ENCODE measurements at places on chromosomes 4 and X. TPM values are rescaled to one million over a fixed set of nuclear protein-coding genes. Genes with fewer than 3 reads are reported as not detected.

Gene TMEM150C
- total RNA-seq: not detected

Gene TMSB15B
- total RNA-seq: 1.0 TPM

Gene MID2
- total RNA-seq: 10.2 TPM

Gene PQBP1
- 86.6 TPM for total RNA-seq

Gene AFP
- total RNA-seq: not detected

Gene EMCN
- total RNA-seq: 3.5 TPM

Gene SOWAHB
- total RNA-seq: 11.6 TPM

Gene MAGEA9B
- total RNA-seq: not detected

Gene NLRP2B
- not detected for total RNA-seq

Gene FHDC1
- total RNA-seq: 32.8 TPM

DNA sequence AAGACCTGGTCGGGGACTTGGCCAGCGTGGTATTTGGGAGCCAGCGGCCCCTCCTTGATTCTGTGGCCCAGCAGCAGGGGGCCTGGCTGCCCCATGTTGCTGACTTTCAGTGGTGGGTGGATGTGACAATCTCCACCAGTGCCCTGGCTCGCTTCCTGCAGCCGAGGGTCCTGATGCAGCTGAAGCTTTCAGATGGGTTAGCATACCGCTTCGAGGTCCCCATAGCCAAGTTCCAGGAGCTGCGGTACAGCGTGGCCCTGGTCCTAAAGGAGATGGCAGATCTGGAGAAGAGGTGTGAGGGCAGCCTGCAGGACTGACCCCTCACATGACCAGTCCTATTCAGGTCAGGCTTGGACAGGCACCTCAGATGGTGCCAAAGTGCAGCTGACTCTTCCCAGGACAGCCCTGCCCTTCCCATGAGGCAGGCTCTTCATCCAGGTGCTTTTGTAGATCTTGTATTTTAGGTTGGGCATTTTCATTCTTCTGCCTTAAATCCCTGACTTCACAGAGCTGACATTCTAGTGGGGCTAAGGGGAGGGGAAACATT is 15.1 kb downstream of the LNX1 start:
- no peak for DNase-seq

DNA sequence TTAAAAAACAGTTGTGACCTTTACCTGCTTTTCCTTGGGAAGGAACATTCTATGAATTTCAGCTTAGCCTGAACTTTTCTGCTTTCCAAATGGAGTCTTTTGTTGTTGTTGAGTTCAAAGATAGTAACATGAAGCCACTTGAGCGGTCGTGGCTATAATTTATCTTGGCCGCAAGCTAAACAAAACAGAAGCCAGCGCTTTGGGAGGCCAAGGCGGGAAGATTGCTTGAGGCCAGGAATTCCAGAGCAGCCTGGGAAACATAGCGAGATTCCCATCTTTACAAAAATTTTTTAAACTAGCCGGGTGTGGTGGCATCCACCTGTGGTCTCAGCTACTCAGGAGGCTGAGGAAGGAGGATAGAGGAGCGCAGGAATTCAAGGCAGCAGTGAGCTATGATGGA is 29.9 kb downstream of the TKTL1 start:
- no peak for DNase-seq

DNA sequence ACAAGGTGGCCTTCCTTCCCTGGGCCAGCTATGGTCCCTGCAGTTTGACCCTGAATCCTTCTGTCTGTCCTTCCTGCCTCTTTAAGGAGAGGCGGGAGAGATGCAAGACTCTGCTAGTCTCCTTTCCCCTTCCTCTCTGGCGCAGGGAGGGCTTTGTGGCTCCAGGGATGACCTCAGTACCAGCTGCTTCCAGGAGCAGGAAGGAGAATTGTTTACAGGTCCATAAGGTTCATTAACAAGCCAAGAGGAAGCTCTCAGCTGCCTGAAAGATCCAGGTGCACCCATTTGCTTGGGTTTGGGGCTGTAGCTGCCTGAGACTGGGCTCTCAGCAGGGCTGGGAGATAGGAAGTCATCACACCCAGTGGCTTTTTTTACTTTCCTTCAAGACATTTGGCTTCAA is 4.0 kb upstream of the FATE1 start:
- DNase-seq: peak; percentile 18

GRCh38 chrX:22686138-22686541 is 313.6 kb upstream of the DDX53 start:
- no peak for DNase-seq

- DNase-seq: no peak
These were observed 9.8 kb upstream of the TMEM185A start for GRCh38 chrX:149641432-149641831.

- DNase-seq: no peak
These were observed 139.0 kb downstream of the DCK start for GRCh38 chr4:71132486-71132885.

DNA sequence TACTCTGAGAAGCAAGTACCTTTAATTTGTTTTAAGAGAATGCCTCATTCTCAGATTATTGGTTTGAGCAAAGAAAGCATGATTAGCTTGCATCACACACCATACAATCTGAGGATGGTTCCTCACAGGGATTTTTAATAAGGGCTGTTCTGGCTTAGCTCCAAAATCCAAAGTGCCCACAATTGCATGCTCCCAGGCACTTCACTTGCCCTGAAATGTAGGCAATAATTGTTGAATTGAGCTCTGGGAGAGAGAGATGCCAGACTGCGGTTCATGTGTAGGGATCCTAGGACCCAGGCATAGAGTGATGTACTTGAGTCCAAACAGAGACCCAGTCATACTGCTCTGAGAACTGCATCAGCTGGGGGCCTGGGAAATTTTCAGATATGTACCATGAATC is 358.4 kb upstream of the CXorf51B start:
- no peak for DNase-seq

GRCh38 chrX:153736071-153736820 is 11.6 kb downstream of the ABCD1 start:
- DNase-seq: no peak

GRCh38 chr4:182426901-182427300 is 183.7 kb downstream of the TENM3 start:
- no peak for DNase-seq

DNA sequence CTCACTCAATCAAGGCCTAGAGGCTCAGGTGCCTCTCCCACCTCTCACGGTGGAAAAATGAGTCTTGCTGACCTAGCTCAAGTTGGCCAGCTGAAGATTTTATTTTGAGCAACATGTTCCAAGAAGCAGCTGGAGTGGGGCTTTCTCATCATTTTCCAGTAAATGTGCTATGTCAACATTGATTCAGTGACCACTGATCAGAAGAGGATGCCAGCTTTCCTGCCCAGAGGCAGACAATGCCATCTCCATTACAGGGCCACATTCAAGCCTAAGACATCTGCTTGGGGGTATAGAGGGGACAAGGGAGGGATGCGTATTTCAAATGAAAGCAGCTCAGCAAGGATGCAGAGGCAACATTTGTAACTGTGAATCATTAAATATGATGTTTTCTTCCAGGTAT is 3.0 kb downstream of the MEPE start:
- no peak for DNase-seq

DNA sequence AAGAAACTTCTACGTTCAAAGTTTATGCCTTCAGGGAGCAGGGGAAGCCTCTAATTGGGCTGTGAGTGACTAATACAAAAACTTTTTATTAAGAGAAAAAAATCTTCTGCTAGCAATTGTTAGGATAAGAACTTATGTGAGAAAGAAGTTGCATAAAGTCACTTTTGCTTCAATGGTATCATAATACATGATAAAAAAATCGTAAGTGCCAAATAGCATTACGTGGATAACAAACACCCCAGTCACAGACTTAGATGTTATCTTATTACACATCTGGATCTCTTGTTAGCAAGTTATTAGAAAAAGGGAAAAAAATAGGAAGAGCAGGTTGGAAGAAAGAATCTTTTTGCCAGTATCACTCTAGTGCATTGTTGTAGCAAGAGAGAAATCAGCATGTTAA is 4.2 kb upstream of the NDST4 start:
- no peak for DNase-seq

DNA sequence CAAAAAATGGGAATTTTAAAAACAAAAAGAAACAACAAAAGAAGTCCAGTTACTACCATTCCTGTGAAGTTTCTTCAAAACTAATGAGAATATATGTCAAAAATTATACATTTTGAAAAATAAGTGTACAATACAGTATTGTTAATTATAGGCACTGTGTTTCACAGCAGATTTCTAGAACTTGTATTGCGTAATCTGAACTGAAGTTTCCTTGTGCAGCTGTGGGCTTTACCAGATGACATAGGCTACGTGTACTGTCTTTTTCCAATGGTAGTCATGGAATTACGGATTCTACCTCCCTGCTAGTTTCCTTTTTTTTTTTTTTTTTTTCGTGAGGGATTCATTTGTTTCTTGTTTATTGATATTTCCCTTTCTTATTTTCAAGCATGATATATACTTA is 113.8 kb upstream of the GABRA2 start:
- DNase-seq: no peak

DNA sequence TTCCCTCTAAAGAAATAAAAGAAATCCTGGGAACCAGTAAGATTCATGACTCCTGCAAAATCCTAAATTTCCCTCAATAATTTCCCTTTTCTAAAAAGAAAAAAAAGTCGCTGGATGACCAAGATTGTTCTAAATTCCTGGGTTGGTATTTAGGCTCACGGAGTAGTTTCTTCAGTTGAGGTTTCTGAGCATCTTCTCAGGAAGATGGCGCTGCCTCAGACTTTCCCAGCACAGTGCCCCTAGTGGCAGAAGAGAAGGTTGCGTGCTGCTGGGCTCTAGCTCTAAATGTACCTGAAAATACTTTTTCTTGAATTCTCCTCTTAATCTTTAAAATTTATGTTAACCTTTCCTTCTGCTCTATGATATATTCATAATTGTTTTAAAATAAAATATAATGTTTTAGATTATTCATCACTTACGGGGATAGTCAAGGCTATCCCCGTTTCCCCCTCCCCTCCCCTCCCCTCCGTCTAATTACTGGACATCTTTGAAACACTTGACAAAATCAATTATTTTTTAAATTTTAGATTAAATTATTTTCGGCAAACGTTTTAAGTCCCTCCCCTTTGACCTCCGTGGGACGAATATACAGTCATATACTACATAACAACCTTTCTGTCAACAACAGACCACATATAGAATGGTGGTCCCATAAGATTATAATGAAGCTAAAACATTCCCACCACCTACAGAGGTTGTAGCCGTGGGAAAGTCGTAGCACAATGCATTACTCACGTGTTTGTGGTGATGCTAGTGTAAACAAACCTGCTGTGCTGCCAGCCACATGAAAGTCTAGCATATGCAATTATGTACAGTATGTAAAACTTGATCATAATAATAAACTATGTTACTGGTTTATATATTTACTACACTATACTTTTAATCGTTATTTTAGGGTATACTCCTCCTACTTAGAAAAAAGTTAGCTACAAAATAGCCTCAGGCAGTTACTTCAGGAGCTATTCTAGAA is 41.0 kb upstream of the GATB start:
- peak; percentile 75 for DNase-seq

DNA sequence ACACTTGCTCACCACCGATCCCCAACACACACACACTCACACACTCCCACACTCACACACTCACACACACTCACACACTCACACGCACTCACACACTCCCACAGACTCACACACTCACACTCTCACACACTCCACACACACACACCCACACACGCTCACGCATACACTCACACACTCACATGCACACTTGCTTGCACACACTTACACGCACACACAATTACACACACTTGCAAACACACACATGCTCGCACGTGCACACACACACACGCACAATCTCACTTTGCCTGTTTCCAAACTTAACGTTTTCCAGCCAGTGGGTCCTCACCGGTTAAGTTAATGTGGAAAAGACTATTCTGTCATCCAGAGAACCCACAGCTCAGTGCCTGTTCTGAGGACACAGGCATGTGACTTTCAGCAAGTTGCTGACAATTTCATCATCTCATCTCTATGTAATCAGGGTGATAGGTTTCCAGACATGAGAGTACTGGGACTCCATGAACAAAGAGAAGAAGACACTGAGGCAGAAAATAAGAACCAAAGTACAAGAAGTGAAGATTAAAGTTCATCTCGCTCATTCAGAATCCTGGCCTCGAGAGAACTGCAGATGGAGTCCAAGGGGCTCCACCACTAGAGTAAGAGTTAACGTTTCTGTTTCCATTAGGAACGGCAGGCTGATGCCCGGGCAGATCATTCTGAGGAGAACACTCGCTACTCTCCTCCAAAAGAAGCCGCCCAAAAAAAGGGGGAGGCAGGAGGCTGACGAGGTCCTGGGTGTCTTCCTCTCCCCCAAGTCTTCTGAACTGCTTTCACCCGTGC is 153.2 kb upstream of the FRG1 start:
- DNase-seq: no peak

- no peak for DNase-seq
These were observed 14.3 kb downstream of the SLC10A6 start for GRCh38 chr4:86834901-86835300.

DNA sequence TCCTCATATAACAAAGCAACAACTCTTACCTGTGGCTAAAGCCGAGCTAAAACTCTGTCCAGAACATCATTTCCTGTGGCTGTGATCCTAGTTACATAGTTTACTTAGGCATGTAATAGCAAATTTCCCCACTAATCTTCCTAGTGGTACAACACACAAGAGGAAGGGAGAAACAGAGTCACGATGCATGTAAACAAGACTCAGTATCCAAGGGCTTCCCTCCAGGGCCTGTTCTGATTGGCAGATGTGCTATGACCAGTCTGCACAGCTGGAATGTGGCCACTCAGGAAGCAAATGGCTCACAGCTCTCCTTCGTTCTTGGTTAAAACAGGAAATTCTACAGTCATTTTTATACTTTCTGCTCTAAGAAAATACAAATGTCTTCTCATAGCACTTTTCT is 49.2 kb upstream of the PRSS48 start:
- peak; percentile 60 for DNase-seq

- DNase-seq: no peak
These were observed 36.4 kb downstream of the SORCS2 start for GRCh38 chr4:7228734-7229133.

DNA sequence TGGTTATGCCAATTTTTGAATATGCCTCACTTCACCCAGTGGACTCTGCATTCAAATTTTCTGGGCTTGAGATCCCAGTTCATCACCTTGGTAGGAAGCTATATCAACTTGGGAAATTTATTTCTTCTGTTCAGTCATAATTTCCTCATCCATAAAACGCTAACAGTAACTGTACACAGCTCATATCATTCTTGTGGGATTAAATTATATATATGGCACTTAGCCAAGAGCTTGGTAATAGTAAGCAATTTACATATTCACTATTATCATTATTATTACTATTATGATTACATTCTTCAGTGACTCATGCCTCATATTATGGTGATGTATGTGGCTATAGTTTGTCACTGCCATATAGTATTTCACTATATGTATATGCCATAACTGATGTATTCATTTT is 177.6 kb downstream of the CPE start:
- DNase-seq: no peak

DNA sequence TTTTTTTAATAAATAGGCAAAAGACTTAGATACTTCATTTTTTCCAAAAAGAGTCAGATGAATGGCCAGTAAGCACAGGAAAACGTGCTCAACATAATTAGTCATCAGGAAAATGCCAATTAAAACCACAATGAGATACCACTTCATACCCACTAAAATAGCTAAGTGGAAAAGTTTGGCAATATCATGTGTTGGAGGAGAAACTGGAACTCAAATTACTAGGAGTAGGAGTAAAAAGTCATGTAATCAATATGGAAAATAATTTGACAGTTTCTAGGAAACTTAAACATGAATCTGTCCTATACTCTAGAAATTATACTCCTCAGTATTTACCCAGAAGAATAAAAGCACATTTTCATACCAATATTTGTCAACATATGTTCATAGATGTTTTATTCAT is 449.8 kb downstream of the INPP4B start:
- DNase-seq: no peak

- no peak for DNase-seq
These were observed 118.7 kb downstream of the FAT4 start for GRCh38 chr4:125433453-125433852.

GRCh38 chr4:41176340-41176739 is 38.0 kb downstream of the APBB2 start:
- no peak for DNase-seq

Data from Peyer's patch (tissue), 4 donors.